ENCODE measurements at places on chromosomes 11 and 22. TPM values are rescaled to one million over a fixed set of nuclear protein-coding genes. Genes with fewer than 3 reads are reported as not detected.

CARD18 gene
- total RNA-seq = not detected

APOBEC3G gene
- 5.1 TPM for total RNA-seq

P2RY6 gene
- total RNA-seq = 0.30 TPM

RIMBP3B gene
- total RNA-seq = not detected

GPHA2 gene
- total RNA-seq = not detected

IGLL1 gene
- total RNA-seq = not detected

GLYAT gene
- not detected for total RNA-seq

TBX1 gene
- total RNA-seq = 30.2 TPM

RAB36 gene
- 2.6 TPM for total RNA-seq

OR8G5 gene
- not detected for total RNA-seq

ARHGAP20 gene
- 1.4 TPM for total RNA-seq

FOSL1 gene
- total RNA-seq = 52.6 TPM

DNA sequence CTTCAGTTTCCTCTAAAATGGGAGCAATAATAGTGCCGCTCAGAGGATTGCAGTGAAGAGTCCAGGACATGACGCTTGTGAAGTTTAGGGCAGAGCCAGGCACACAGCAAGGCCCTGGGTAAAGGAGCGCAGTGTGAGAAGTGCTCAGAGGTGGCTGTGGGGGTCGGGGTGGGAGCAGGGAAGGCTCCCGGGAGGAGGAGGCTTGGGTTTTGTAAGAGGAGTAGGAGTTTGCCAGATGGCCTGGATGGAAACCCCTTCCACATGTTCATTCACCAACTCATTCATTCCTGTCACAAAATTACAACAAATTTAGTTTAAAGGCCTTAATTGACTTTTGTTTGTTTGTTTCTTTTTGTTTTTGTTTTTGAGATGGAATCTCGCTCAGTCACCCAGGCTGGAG is 17.0 kb downstream of the CRYBB2 start:
- peaks cover 3% of the 10 kb centered on the region for H3K4me1 ChIP-seq
- H3K27me3 ChIP-seq = peaks cover 5% of the 10 kb centered on the region
- H3K36me3 ChIP-seq = no peaks in the 10 kb centered on the region

DNA sequence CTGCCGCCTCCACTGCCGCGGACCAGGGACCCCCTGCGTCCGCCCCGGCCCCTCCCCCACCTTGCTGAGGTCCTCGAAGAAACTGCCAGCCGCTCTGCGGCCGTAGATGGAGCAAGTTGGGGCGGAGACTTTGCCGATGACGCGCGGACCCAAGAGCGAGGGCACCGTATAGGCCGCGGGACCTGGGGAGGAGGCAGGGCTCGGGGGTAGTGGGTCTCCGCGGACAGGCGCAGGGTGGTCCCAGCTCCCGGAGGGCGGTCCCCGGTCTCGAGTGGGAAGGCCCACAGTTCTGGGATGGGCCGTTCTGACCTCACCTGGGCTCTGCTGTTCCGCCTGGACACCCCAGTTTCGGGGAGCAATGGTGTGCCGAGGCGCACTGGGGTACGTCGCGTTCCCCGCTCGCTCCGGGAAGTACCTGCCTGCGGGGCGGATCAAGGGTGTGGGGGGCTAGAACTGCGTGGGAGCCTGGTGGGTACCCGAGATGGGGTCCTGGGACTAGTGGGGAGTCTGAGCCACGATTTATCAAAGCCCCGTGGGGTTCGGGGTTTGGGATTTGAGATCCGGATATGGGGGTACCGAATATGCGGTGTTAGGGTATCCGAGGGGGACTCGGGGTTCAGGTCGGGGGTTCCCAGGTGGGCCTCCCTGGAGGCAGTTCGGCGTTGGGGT is 1.2 kb upstream of the TYMP start:
- H3K4me3 ChIP-seq = no peak overlapping the region
- peak; percentile 27 for DNase-seq

GRCh38 chr11:8207080-8208000 is 38.5 kb upstream of the RIC3 start:
- no peak for DNase-seq
- H3K36me3 ChIP-seq = no peaks in the 10 kb centered on the region
- H3K4me1 ChIP-seq = peaks cover 12% of the 10 kb centered on the region
- H3K27ac ChIP-seq = no peak overlapping the region
- H3K27me3 ChIP-seq = peaks cover 8% of the 10 kb centered on the region
- no peak overlapping the region for H3K4me3 ChIP-seq

- H3K4me1 ChIP-seq = no peaks in the 10 kb centered on the region
- H3K27me3 ChIP-seq = no peaks in the 10 kb centered on the region
- no peak overlapping the region for H3K27ac ChIP-seq
- H3K36me3 ChIP-seq = peaks cover 7% of the 10 kb centered on the region
Measured at GRCh38 chr11:36280531-36280930, 8.7 kb downstream of the COMMD9 start.

DNA sequence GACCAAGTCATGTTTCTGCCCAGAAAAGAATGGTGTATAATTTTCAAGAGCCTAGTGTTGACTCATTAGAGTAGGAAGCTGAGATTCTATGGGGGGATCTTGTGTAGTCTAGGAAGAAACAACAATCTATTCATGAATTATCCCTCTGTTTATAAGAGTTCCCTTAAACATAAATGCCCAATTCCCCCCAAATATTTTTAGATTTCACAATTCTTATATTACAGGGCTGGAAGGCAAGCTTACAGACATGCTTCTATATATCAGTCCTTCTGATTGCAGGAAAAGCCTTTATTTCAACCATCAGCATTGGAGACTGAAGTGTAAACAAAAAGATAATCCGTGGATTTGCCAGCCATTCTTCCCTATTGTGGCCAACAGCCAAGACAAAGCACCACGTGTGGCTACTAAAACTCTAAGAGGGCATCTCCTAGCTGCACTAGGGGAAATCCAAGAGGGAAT is 71.4 kb downstream of the NAT10 start:
- H3K4me1 ChIP-seq = no peaks in the 10 kb centered on the region
- H3K4me3 ChIP-seq = no peak overlapping the region
- H3K36me3 ChIP-seq = no peaks in the 10 kb centered on the region

GRCh38 chr11:2211113-2211971 is 39.7 kb upstream of the TH start:
- H3K4me3 ChIP-seq = no peak overlapping the region
- H3K27ac ChIP-seq = no peak overlapping the region
- no peaks in the 10 kb centered on the region for H3K4me1 ChIP-seq
- no peaks in the 10 kb centered on the region for H3K36me3 ChIP-seq
- no peaks in the 10 kb centered on the region for H3K27me3 ChIP-seq

DNA sequence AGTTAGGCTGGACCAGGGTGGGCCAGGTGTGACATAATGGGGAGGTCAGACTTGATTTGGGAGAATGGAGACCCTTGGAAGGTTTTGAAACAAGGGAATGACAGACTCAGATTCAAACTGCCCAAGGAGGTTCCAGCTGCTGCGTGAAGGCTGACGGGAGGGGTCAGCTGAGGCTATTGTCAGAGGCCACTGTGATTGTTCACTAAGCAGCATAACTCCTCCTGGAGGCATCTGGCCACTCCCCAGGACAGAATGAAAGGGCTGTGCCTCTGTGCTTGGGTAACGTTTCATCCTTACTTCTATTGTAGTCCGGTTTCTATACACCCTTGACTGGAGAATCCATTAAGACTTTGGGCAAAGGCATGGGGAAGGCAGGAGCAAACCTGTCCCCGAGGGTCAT is 126.6 kb downstream of the DSCAML1 start:
- no peak overlapping the region for H3K4me3 ChIP-seq
- no peak overlapping the region for H3K27ac ChIP-seq
- H3K4me1 ChIP-seq = no peaks in the 10 kb centered on the region
- H3K27me3 ChIP-seq = no peaks in the 10 kb centered on the region

DNA sequence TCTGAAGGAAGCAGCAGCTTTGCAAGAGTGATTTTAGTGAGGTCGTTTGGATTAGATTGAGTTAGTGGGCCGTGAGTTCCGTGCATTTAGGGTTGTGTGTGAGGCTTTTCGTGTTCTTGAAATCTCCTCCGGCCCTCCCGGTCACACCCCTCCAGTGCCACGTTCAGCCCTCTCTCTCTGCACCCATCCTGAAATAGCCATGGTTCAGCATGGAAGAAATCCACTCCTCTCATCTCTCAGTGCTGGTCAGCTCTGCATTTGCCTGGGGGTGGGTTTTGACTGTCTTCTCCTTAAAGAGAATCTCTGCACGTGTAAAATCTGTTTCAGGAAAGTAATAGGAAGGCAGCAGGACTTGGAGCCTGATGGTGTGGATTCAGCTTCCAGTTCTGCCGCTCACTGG is 19.8 kb downstream of the BARX2 start:
- H3K36me3 ChIP-seq = no peaks in the 10 kb centered on the region
- H3K4me1 ChIP-seq = no peaks in the 10 kb centered on the region
- H3K4me3 ChIP-seq = no peak overlapping the region
- DNase-seq = no peak
- no peak overlapping the region for H3K27ac ChIP-seq
- H3K27me3 ChIP-seq = no peaks in the 10 kb centered on the region

DNA sequence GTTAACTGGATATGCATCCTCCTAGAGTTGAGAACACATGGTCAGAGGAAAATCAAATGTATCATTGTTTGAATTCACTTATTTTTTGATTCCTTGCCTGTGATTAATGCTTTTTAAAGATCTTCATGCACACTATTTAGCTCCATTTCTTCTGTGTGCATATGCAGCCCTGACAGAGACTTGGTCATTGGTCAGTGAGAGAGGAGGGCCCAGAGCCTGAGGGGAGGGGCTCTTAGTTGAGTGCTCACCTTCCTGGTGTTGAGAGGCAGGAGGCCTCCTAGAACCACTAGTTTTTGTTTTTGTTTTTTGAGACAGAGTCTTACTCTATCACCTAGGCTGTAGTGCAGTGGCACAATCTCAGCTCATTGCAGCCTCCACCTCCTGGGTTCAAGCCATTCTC is 48.9 kb downstream of the TNRC6B start:
- no peak overlapping the region for H3K27ac ChIP-seq
- DNase-seq = no peak
- H3K4me1 ChIP-seq = no peaks in the 10 kb centered on the region
- H3K27me3 ChIP-seq = no peaks in the 10 kb centered on the region

- DNase-seq = no peak
- no peak overlapping the region for H3K4me3 ChIP-seq
- peaks cover 31% of the 10 kb centered on the region for H3K36me3 ChIP-seq
- H3K4me1 ChIP-seq = peaks cover 9% of the 10 kb centered on the region
Measured at GRCh38 chr11:2390725-2391151, 9.8 kb upstream of the TSSC4 start.

GRCh38 chr22:30000566-30000965 is 79.7 kb upstream of the HORMAD2 start:
- no peak for DNase-seq
- peaks cover 2% of the 10 kb centered on the region for H3K36me3 ChIP-seq
- no peaks in the 10 kb centered on the region for H3K27me3 ChIP-seq
- peaks cover 7% of the 10 kb centered on the region for H3K4me1 ChIP-seq
- H3K4me3 ChIP-seq = no peak overlapping the region
- H3K27ac ChIP-seq = no peak overlapping the region

- H3K27me3 ChIP-seq = no peaks in the 10 kb centered on the region
- no peak for DNase-seq
- no peaks in the 10 kb centered on the region for H3K4me1 ChIP-seq
- H3K4me3 ChIP-seq = no peak overlapping the region
Measured at GRCh38 chr11:33545931-33546330, 154.7 kb downstream of the C11orf91 start.

GRCh38 chr11:59883597-59883996 is 5.0 kb downstream of the OOSP3 start:
- no peak overlapping the region for H3K4me3 ChIP-seq
- no peaks in the 10 kb centered on the region for H3K36me3 ChIP-seq
- H3K4me1 ChIP-seq = no peaks in the 10 kb centered on the region
- no peak for DNase-seq

GRCh38 chr22:43642319-43643206 is 169.5 kb downstream of the EFCAB6 start:
- no peaks in the 10 kb centered on the region for H3K4me1 ChIP-seq
- no peaks in the 10 kb centered on the region for H3K27me3 ChIP-seq
- no peak overlapping the region for H3K27ac ChIP-seq
- H3K4me3 ChIP-seq = no peak overlapping the region
- no peak for DNase-seq

DNA sequence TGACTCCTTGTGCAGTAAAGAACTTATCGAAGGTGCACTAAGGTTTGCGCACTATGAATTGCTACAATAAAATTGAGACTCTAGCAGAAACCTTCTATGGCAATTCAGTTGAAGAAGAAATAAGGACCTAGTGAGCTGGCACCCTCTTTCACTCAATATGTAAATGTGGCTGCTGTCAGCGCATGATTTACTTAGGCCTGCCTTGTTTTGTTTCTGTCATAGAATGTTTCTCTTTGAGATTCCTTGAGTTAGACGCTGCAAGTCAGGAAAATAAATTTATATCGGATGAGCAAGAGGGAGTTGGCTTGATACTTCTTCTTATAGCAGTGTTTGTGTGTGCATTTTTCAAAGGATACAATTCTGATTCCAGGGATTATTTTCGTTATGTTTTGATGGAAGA is 322.1 kb downstream of the BLID start:
- no peaks in the 10 kb centered on the region for H3K27me3 ChIP-seq
- no peaks in the 10 kb centered on the region for H3K4me1 ChIP-seq
- DNase-seq = no peak

DNA sequence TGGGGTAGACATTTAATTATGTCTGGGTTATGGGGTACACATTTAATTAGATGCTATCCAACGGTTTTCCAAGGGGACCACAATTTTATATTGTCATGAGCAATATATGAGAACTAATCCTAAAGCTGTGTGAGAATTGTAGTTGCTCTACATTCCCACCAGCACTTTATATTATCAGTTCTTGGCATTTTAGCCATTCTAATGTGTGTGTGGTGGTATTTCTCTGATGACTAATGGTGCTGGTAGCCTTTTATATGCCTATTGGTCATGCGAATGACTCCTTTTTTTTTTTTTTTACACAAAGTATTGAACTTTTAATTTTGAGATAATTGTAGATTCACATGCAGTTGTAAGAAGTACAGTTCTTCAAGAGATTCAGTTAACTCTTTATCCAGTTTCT is 26.2 kb downstream of the TMEM135 start:
- H3K4me3 ChIP-seq = no peak overlapping the region
- DNase-seq = no peak
- H3K27ac ChIP-seq = no peak overlapping the region
- H3K4me1 ChIP-seq = no peaks in the 10 kb centered on the region

DNA sequence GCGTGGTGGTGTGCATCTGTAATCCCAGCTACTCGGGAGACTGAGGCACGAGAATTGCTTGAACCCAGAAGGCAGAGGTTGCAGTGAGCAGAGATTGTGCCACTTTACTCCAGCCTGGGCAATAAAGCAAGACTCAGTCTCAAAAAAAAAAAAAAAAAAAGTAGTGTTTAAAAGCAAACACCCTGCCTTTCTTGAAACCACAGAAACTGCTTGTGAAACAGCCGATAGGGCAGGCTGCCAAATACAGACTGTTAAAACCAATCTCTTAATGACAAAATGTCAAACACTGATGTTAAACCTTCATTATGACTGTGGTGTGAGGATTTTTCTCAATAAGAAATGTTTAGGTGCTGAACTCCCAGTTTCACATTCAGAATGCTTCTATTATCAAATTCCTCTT is 27.3 kb downstream of the MARK2 start:
- no peak overlapping the region for H3K27ac ChIP-seq
- no peak overlapping the region for H3K4me3 ChIP-seq
- peaks cover 8% of the 10 kb centered on the region for H3K4me1 ChIP-seq

DNA sequence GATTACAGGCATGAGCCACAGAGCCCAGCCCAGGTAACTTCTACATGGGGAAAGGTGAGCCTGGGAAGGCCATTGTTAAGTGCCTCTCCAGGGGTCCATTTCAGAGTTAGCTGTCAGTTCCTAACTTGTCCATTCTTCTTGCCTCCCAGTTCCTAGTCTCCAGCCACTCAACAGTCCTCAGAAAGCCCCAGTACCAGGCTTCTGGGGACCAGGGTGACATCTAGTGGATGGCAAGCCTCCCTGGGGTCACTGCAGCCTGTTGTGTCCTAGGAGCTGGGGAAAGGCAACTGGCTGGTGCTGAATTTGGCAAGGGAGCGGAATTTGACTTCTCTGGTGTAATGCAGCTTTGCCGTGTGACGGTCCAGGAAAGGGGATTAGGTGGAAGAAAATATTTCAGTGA is 2.1 kb downstream of the LGALS12 start:
- H3K27ac ChIP-seq = no peak overlapping the region
- DNase-seq = no peak
- H3K4me3 ChIP-seq = no peak overlapping the region
- no peaks in the 10 kb centered on the region for H3K36me3 ChIP-seq
